ENCODE measurements at places on chromosomes 6 and 20.

- DNase-seq = no peak
Observed at GRCh38 chr6:112457886-112458285, 110.8 kb downstream of the RFPL4B start.

GRCh38 chr20:31803552-31804291 is 15.4 kb upstream of the MYLK2 start:
- DNase-seq = no peak

DNA sequence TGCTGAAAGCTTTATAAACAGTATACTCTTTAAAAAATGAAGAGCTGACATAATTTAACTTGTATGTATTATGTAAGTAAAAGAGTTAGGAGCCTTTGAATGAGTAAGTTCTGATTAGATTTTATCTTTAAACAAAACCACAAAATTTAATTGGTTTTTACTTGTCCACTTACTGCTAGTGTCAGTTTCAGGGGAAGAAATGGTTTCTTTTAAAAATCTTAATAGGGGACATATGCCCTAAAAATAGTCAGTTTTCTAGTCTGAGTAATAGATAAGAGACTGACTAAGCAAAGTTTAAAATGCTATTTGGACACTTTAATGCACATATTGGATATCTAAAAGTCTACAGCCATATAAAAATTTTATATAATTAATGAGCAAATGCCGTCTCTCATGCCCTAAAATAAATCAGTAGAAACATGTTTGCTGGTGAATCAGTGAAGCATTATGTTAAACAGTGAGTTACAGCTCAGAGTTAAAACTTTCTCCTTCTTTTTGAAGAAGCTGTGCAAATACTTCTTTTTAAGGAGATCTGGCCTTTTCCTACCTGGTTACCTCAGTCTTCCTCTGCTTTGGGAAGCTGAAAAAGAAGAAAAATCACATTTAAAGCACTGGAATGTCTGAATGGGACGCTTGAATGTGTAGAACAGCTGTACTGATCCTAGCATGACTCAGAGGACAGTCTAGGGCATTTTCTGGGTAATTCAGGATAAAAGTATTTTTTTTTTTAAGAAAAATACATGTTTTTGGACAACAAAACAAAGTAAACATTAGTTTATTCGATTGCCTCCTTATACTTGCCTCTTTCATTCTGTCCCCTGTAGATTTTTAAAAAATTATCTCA is 55.3 kb downstream of the CDH26 start:
- no peak for DNase-seq

GRCh38 chr20:35021063-35021462 is 65.4 kb downstream of the MYH7B start:
- no peak for DNase-seq

DNA sequence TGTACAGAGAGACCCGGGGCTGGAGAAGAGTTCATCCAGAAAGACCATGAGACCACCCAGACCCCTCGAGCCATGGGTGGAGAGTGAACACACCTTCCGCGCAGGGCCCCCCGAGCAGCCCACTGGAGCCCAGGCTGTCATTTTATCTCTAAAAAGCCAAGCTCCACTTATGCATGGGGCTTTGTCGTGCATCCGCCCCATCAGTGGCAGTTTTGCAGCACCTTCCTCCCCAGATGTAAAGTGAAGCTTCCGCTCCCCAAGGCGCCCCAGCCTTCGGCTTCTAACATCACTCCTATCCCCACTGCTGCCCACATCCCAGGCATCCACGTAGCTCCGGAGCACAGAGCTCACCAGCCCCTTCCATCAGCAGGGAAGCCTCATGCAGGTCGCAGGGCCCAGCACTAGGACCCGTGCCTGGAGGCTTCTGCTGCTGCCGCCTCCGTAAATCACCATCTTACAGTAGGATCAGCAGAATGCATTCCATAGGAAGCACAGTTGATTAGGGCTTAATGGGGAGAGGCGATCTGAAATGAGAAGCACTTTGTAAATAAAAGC is 301.1 kb downstream of the TAF4 start:
- no peak for DNase-seq

DNA sequence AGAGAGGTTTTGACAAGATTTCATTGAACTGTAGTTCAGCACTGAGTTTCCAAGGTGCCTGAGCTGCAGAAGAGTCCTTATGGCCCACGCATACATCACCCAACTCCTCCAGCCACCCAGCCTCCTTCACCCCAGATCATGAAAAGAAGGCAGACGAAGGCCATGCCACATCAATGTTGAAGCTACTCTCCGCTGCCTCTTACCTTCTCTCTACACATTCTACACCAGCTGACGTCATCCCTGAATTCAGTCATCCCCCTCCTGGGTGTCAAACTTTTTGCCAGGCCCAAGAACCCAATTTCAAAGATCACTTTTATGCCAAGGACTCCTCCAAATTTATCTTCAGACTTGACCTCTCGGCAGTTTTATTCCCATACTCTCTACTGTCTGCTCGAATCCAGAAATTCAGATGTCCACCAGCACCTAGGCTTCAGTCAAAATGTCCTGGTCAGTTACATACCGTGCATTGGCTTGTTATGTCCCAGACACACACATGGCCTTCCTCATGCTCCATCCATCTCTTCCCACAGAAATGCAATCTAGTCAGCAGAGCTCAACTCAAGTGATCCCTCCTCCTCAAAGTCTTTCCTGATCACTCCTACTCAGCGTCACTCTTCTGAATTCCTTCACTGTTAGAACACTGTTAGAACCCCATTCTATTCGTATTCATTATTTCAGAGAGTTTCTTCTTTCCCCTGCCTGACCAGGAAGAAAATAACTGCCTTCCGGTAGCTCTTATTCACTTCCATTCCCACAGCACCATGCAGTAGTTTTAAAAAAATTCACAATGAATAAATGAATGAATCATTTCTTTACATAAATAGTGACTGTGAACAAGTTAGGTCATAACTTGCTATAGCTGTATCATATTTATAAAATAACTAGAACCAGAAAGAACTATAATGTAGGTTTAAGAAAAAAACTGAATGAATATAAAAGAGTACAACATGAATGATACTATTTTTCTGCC is 11.5 kb downstream of the ATXN1 start:
- no peak for DNase-seq

DNA sequence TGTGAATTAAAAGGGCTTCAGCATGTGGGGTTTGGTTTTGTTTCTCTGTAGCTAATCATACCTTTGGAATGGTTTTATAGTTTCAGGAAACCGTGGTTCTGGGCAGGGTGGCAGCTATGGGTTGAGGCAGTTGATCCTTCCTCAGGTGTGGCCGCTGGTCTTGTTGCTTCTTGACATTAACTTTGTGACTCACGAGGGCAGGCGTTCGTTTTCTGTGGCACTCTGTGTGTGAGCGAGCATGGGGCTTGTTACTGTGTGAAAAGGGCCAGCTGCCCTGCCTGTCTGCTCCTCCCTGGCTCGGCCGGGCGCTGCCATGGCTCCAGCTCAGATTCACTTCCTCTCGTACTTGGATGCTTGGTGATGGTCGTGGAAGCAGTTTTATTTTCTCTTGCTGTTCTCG is 16.2 kb downstream of the DNAJC5 start:
- no peak for DNase-seq

GRCh38 chr6:1619098-1619672 is 9.5 kb downstream of the FOXC1 start:
- DNase-seq = no peak

DNA sequence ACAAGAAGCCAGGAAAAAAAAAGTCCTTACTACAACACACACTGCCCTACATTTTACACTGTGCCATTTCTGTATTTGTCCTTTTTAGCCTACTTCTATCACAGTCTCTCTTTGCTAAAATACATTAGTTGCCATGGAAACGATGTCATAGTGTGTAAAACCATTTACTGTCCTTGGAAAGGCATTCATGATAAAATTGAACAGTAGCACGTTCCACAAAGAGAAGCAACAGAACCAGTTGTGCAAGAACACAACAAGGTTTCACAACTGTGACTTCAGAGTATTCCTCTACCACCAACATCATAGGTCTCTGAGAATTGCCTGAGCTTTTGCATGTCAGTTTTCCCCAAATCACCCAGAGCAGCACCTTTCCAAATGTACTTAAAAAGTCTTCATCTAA is 20.5 kb downstream of the FYN start:
- DNase-seq = no peak

DNA sequence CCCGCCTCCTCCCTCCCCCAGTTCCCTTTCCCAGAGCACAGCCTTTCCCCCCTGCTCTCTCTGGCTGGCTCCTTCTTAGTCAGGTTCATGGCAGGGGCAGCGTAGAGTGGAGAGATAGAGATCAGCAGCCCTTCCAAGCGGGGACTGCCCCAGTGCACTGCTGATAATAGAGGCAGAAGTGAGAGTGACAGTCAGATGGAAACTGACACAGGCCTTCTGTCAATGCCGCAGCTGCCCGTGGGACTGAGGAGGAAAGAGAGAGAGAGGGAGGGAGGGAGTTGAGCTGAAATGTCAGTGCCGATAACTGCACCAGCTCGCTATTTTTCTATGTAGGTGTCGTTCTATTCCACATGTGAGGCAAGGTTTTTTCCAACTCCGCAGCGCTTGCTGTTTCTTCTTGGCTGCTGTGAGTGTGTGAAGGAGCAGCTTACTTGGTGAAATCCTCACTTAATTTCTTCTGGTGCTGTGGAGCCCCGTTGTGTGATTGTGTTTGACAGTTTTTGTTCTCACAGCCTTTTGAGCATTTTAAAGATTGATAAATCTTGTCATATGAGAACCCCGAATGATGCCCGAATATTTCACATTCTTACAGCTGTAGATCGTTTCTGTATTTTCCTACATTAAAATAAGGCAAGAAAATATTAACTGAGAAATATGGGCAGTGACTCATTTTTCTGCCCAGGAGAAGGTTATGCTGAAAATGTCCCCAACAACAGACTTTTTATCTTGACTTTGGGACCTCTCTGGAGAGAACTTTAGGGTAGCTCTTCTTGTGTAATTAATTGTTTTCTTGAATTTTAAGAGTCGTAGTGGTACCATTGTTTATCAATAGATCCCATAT is 386.4 kb upstream of the MMS22L start:
- no peak for DNase-seq

GRCh38 chr6:158344534-158344933 is 32.3 kb downstream of the TULP4 start:
- DNase-seq = no peak

DNA sequence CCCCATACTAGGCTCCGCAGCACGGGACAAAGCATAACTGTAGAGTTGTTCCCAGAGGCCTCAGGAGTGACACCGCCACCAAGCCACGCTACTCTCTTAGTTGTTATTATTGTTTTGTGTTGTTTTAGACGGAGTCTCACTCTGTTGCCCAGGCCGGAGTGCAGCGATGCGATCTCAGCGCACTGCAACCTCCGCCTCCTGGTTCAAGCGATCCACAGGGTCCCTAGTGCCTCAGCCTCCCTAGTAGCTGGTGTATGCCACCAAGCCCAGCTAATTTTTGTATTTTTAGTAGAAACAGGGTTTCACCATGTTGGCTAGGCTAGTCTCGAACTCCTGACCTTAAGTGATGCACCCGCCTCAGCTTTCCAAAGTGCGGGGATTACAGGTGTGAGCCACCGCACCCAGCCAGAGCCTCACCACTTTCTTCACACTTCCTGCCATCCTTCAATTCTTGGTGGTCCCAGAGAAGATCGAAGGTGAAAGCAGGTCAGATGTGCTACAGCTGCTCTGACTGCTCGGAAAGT is 11.8 kb downstream of the RPL7L1 start:
- DNase-seq = no peak

- no peak for DNase-seq
Observed at GRCh38 chr6:17269840-17270239, 11.3 kb upstream of the RBM24 start.
